Thymus (tissue), 14 donors: ENCODE measurements at places on chromosomes 12 and 14.

DNA sequence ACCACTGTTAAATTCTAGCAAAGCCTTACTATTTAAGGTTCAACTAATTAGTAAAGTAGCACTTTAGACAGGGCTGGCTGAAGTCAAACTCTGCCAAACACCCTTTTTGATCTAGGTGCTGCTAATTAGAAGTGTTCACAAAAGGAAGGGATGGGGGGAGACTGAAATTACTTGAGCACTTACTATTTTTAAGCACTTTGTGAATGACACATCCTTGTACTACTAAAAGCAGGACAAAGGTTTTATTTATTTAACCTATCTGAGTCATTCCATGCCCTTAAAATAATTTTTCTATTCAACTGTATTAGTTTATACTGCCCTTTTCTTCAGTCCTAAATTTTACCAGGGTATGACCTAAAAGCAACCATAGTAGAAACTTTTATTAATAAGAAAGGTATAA is 20.1 kb downstream of the MBIP start:
- no peak for DNase-seq

GRCh38 chr14:72644038-72644437 is 249.9 kb downstream of the DPF3 start:
- no peak for DNase-seq

DNA sequence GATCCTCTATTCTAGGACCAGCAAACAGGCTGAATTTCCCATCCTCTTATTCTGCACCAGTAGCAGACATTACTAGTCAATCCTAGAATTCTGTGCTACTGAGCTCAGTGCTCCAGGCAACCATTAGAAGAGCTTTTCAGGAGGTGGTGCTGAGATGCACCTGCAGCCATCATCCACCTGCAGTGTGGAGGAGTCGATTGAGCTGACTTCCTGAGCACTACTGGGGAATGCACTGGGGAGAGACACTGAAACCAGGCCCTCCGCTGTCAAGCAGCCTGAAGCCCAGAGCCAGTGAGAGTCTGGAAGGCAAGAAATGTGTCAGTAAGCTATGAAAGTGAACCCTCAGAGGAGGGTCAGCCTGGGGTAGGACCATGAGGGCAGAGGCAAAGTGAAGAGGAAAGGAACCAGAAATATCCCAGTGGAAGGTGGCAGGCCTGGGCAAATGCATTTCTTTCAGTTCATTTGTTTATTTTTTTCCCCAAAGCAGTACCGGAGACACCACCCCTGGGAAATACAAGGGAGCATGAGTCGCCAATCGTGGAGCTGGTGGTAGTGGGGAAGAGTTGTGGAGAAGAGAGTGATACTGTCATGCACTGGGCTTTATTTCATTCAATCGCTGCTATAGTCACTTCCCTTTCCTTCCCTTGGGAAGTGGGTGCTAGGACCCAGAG is 23.0 kb upstream of the SERPINA4 start:
- DNase-seq, result no peak

DNA sequence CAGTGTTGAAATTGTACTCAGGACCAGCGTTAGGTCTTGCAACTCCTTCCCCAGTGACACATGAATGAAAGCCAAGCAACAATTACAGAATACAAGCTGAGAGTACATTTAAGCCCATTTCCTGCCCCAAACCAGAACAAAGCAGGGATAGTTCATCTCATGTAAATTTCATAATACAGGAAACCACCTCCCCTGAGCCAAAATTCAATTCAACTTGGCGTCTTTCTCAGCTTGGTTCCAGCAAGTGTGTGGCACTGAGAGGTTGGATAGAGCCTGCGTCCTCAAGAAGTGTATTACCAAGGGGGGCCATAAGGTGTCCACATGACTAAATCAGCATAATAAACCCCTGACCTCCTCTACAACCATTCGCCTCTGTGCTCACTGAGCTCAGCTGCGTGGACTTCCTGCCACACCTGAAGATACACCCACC is 278.9 kb upstream of the CRY1 start:
- no peak for DNase-seq

DNA sequence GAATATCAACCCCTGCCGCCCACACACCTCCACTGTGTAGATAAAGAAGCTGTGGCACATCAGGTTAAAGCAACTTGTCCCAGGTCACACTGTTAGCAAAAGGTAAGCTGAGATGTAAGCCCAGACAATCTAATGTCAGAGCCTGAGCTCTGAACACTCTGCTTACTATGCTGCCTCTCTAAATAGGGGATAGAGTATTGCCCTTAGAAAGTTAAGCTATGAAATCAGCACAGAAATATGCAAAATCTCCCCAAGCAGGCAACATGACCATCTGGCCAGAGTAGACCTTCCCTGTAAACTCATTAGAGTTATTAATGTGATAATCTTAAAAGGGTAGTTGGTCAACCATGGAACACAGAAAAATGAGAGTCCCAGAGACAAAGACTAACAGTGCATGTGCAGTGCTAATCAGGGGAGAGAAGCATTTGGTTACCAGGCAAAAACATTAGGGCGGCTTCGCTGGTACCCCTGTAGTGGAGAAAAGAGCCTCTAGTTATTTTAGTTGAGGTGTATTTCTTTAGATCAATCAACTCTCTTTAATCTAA is 171.0 kb downstream of the BTG1 start:
- no peak for DNase-seq

- DNase-seq, result no peak
Measured at GRCh38 chr12:32266756-32267155, 132.6 kb upstream of the FGD4 start.

DNA sequence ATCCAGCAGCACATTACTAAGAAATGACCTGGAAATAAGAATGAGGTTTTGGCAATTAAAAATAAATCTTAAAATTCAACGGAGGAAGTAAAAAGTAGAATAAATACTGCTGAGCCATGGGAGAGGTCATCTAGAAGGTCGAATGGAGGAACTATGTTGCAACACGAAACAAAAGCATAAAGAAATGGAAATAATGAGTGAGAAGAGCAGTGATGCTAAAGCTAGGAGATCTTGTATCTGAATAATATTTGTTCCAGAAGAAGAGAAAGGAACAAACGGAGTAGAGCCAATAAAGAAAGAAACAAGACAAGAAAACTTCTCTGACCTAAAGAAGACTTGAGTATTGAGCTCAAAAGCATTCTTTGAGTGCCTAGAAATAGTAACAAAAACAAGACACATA is 6.6 kb upstream of the KRT7 start:
- no peak for DNase-seq

- no peak for DNase-seq
Measured at GRCh38 chr12:92953747-92954146, 24.7 kb upstream of the EEA1 start.

- no peak for DNase-seq
Measured at GRCh38 chr12:71704920-71705319, 19.0 kb downstream of the TMEM19 start.

GRCh38 chr12:65959452-65959851 is 135.2 kb downstream of the HMGA2 start:
- no peak for DNase-seq

DNA sequence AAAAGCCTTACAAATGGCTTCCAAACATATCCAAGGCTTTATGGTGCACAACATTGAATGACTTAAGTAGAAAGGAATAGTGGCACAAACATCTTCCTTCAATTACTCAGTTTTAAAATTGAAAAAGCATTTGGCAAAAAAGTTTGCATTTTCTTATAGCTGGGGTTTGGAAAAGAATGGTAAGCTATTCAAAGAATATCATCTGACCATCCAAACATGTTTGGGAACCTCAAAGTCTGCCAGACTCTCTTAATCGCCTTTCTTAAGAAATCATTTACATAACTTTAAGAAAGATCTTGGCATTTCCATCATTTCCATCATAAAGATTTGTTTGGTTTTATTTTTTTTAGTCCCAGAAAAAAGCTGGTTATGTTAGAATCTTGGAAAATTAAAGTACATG is 210.1 kb upstream of the PELI2 start:
- DNase-seq, result no peak

GRCh38 chr12:105705765-105706164 is 375.3 kb downstream of the C12orf75 start:
- no peak for DNase-seq

- DNase-seq, result no peak
Measured at GRCh38 chr12:118526255-118527095, 150.1 kb downstream of the SUDS3 start.

GRCh38 chr14:24513009-24513408 is 4.9 kb upstream of the CMA1 start:
- no peak for DNase-seq

DNA sequence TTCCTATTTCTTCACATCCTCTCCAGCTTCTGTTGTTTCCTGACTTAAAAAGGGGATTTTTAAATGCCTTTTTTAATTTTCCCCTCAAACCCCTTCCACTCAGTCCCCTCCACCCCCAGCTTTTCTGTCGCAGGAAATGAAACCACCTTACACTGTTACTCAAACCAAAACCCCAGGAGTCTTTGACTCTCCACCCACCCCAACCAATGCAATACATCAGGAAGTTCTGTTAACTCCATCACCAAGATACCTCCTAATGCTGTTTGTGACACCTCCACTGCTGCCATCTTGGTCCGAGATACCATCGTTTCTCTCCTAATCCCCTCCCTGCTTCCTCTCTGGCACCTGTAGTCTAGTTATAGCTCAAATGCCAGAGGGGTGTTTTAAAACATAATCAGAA is 25.4 kb upstream of the CPM start:
- DNase-seq, result peak; percentile 4
